ENCODE measurements at places on chromosomes 16 and 17.

GRCh38 chr16:21276090-21276489, 2.0 kb downstream of the CRYM start:
- DNase-seq = no peak

GRCh38 chr16:28534542-28535373, 4.0 kb downstream of the NUPR1 start:
- DNase-seq = no peak

DNA sequence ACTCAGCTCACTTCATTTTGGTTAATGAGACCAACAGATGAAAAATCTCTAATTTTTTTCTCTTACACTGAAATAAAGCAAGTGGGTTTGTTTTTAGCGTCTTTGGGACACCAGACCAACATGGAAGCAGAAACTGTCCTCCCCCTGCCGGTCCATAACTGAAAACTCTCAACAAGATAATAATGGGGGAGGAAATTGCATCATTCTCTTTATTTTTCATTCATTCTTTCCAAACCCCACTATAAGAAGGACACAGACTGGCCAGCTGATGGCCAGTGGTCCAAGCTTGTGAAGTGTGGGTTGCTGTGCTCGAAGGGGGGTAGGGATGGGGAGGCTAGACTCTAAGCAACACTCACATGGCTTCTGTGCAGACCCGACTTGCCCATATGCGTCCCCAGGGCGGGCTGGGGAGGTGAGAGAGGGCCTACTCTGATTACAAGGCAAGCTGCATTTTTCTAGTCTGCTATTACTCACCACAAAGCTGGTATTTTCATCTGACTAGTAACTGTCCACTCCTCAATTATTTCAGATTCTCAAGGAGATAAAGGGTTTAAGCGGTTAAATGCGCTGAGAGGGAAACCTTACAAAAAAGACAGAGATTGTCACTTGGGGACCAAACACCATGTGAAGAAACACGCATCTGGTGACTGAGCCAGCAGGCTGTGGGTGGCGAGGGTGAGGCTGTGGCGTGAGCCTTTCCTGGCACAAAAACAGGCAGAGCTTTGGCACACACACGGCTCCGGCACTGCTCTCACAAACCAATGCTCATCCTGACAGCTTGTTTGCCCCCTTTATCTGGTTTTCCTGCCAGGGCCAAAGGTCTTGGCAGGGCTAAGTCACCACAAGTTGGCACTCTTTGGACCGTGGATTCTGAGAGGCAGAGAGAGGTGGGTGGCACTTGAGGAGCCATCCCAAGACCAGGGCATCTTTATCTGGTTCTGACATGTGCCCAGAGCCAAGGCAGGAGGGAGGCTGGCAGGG, 38.2 kb downstream of the MARF1 start:
- no peak for DNase-seq

DNA sequence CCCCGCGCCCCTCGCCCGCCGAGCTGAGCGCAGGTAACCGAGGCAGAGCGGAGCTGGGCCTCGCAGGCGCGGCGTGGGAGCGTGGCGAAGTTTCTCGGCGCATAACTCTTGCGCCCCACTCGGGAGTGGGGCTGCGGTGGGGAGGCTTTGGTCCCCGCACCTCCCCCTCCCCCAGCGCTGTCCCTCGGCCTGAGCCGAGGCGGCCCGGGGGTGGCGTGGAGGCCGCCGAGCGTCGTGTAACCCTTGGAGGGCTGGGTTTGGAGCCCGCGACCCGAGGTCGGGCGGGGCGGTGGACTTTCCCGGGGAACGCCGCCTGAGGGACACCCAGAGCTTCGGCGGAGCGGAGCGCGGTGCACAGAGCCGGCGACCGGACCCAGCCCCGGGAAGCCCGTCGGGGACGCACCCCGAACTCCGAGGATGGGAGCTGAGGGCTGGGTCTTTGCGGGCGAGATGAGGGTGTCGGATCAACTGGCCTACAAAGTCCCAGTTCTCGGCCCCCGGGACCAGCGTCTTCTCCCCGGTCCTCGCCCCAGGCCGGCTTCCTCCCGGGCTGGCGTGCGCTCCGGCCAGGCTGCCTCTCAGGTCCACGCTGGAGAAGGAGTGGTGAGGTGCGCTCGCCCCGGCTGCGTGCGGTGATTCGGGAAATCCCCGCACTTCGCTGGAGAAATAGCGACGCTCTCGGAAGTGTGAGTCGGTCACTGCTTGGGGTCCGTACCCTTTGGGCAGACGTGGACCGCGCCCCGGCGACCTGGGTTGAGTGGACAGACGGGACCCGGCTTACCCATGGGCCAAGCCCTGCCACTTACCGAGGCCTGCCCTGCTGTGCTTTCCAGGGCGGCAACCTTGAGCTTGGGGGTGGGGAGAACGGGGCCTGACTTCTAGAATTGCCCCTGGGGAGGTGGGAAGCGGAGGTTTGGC, 168.4 kb downstream of the RAB11FIP4 start:
- no peak for DNase-seq

DNA sequence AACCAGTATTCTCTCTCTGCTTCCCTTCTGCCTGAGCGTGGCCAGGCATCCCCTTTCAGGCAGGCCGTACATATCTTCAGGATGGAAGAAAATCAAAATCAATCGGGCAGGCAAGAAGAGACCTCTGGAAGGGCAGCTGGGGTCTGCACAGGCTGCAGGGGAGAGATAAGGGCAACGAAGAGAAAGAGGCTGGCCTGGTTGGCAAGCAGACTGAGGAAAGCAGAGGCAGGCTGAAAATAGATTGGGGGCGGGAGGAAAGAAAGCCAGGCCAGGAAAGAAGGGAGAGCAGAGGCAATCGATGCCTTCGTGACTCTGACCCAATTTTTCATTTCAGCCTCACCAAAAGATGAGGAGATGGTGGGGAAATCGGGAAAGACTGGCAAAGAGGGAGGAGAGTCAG, 18.1 kb downstream of the PIPOX start:
- DNase-seq = no peak

DNA sequence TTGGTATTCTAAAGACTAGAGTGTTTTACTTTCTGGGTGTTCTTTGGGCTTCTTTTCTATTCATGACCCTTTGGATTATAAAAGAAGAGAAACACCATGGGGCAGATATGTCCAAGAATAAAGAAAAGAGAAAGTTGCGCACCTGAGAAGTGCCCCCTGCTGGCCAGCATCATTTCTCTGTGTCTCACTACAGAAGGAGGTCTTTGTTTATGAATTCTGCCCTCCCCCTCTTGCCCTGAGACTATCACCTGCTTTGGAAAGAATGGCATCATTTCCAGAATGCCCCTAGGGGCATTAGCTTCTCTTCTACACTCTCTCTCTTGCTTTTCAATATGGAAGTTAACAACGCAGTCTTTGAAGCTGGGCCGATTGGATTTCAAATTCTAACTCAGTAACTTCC, 45.0 kb downstream of the CDH13 start:
- peak; percentile 35 for DNase-seq

DNA sequence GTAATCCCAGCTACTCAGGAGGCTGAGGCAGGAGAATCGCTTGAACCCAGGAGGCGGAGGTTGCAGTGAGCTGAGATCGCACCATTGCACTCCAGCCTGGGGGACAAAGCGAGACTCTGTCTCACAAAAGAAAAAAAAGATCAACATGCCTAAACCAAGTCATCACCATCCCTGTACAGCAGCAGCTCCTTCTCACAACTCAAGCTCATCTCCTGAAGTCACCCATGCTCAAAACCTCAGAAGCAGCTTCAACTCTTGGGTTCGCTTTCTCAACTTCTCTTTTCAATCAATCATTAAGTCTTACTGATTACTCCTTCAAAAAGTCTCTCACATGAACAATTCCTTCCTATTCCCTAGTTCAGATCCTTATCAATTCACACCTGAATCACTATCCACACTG, 31.3 kb downstream of the PHLPP2 start:
- no peak for DNase-seq
